Spinal cord (tissue), 10 donors: ENCODE measurements at places on chromosomes 2 and 18. TPM values are rescaled to one million over a fixed set of nuclear protein-coding genes. Genes with fewer than 3 reads are reported as not detected.

DNA sequence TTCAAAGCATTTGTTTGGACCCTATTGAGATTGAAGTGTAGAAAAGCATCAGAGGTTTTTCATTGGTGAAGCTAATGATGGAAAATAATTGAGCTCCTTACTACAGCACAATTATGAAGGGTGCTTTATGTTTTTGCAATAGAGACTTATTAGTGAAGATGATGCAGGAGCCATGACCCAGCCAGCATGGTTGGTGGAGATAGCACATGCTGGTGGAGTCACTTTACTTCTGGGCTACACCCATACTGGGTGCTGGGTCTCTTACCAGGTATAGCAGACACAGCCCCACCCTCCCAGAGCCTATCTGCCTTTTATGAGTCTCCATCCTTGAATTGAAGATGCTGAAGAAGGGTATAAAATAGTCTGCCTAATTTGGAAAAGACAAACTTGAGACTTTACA lies 3.6 kb downstream of the ACP1 start:
- no peak overlapping the region for H3K27ac ChIP-seq
- peaks cover 4% of the 10 kb centered on the region for H3K36me3 ChIP-seq
- no peak for DNase-seq
- no peaks in the 10 kb centered on the region for H3K27me3 ChIP-seq
- H3K4me1 ChIP-seq = peaks cover 13% of the 10 kb centered on the region

DNA sequence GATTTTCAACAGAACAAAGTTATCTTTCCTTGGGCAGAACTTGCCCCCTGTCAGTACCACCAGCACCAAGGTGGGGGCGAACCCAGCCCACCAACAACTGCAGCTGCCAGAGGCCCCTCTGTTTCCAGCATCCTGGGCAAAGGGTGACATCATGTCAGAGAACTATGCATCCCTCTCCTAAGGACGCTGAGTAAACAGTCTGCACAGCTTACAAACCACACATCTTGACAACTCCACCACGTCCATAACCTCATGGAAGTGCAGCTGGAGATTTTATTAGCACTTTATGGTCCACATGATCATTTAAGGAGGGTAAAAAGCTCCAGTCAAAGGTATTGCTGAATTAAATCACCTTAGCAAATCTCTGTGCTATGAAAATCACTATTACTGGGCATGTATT lies 40.4 kb downstream of the PIEZO2 start:
- no peak for DNase-seq
- no peak overlapping the region for H3K4me3 ChIP-seq
- H3K36me3 ChIP-seq = peaks cover 3% of the 10 kb centered on the region
- no peaks in the 10 kb centered on the region for H3K27me3 ChIP-seq
- no peaks in the 10 kb centered on the region for H3K4me1 ChIP-seq

DNA sequence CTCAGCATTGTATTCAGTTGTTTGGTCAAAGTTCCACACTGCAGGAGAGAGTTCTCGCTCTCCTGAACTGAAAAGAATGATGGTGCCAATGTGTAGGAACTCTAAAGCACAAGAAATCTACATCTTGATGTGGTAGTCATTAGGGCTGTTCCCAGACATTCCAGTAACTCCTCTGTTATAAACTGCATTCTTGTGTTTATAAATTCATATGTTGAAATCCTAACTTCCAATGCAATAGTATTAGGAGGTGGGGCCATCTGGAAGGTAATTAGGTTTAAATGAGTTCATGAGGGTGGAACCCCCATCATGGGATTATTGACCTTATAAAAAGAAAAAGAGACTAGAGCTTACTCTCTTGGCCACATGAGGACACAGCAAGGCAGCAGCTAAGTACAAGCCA lies 239.6 kb downstream of the CDH20 start:
- H3K4me3 ChIP-seq = no peak overlapping the region
- H3K36me3 ChIP-seq = no peaks in the 10 kb centered on the region
- DNase-seq = no peak

DNA sequence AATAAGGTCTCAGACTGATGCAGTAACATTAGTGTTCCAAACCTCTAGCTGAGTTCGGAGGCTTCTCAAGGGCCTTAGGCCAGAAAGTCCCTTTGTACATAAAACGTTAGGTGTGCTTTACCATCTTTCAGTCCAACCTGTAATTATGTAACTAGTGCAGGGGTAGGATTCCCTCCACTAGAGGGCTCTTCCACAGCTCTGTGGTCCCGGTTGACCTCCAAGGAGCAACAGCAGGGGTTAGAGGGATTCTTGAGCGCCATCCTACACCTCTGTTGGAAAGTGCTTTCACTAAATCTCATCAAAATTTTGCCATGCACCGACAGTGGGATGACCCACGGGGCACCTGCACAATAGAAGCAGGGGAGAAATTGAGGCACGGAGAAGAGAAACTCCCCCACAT lies 155.8 kb upstream of the LRP1B start:
- DNase-seq = no peak
- no peaks in the 10 kb centered on the region for H3K36me3 ChIP-seq
- no peak overlapping the region for H3K27ac ChIP-seq
- no peak overlapping the region for H3K4me3 ChIP-seq

DNA sequence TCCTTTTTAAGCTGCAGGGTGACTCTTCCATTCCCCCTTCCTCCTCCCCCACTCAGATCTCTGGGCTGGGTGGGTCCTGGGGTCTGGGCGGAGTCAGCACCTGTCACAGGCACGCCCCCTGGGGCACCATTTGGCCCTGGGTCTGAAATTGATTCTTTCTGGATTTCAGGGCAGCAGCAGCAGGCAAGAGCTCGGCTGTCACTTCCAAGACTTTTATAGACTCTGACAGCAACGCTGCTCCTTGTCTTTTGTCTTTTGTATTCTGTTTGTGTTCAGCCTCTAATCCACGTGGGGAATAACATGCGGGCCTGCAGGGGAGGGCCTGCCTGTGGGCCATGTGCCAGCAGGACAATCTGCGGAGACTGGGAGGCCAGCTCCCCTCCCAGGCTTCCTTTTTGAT lies 3.9 kb downstream of the BOD1L2 start:
- no peaks in the 10 kb centered on the region for H3K36me3 ChIP-seq
- no peak overlapping the region for H3K27ac ChIP-seq
- H3K27me3 ChIP-seq = peaks cover 6% of the 10 kb centered on the region

DNA sequence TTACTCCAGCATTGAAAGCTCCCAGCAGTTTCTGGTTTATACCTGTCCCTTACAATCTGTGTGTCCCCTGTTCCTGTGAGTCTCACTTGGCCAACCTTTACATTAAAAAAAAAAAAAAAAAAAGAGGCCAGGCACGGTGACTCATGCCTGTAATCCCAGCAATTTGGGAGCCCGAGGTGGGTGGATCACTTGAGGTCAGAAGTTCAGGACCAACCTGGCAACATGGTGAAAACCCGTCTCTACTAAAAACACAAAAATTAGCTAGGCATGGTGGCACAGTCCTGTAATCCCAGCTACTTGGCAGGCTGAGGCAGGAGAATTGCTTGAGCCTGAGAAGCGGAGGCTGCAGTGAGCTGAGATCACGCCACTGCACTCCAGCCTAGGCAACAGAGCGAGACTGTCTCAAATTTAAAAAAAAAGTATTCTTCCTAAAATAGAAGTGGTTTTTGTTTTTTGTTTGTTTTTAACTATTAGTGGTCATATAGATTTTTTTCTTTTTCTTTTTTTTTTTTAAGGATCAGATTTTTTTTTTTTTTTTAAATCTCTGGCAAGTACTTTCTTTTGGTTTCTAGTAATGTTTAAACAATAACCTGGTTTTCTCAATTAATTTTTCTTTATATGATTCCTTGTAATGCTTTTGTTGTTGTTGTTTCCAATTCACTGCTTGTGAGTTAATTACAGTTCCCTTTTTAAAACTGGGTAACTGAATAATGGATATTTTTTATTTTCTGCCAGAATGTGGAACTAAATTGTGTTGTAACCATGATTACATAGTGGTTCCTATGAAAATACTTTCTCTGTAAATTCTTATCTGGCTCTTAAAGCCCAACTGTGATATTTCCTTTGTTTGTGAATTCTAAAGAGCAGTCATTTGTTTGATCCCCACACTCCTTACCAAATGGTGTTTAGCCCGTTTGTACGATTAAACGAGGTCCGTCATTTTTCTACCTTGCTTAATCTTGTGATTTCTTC lies 116.8 kb downstream of the CTAGE1 start:
- no peak overlapping the region for H3K27ac ChIP-seq
- no peak for DNase-seq
- H3K36me3 ChIP-seq = no peaks in the 10 kb centered on the region
- H3K27me3 ChIP-seq = no peaks in the 10 kb centered on the region
- no peak overlapping the region for H3K4me3 ChIP-seq

GRCh38 chr2:1676091-1676912 lies 68.0 kb downstream of the PXDN start:
- H3K4me1 ChIP-seq = peaks cover 4% of the 10 kb centered on the region
- no peak overlapping the region for H3K4me3 ChIP-seq
- peaks cover 85% of the 10 kb centered on the region for H3K36me3 ChIP-seq

ECEL1 gene
- 23.5 TPM for total RNA-seq

DNA sequence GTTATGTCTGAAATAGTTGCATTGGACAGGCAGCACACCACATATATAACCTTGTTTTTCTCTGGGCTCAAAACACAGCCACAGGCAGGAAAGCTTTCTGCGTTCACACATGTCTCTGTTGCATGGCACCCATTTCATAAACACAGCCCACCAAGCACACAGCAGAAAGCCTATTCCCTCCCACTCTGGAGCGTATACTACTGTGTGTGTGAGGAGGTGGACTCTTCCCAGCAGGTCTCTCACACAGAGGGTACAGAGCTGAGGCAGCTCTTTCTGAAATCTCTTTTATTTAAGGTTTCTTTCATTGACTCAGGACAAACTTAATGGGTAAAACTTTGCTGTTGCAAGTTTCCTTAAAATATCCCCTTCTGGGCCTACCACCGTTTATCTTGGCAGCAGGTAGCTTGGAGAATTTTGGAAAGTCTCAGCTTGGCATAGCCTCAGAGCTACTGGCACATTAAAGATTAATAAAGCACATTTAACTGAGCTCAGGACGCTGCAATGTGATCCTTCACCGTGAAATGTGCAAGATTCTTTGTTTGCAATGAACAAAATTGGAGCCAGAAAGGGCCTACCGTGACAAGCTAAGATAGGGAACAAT lies 105.1 kb upstream of the NCKAP5 start:
- no peak overlapping the region for H3K4me3 ChIP-seq
- peak overlapping the region; percentile 85 for H3K27ac ChIP-seq
- no peak for DNase-seq
- no peaks in the 10 kb centered on the region for H3K36me3 ChIP-seq

HES6 gene
- total RNA-seq = 22.3 TPM

LRRC30 gene
- not detected for total RNA-seq

TTC32 gene
- total RNA-seq = 10.7 TPM

DNA sequence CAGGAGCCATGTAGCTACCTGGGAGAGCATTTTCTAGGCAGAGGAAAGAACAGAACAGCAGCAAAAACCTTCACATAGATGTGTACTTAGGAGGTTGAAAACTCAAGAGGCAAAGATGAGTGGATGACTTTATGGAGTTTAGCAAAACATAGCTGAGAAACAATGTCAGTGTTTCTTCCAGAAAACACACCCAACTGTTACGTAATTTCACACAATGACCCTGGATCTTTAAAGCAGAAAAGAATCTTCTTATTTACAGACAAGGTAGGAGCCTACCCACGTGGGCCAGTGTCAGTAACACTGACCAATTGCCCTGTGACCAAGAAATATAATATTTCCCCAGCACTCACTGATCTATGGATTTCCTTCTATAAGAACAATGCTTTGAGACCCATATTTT lies 254.6 kb downstream of the CDH20 start:
- H3K4me3 ChIP-seq = no peak overlapping the region
- no peaks in the 10 kb centered on the region for H3K27me3 ChIP-seq
- H3K4me1 ChIP-seq = no peaks in the 10 kb centered on the region

GRCh38 chr18:9594823-9595596 lies 19.3 kb downstream of the PPP4R1 start:
- H3K27ac ChIP-seq = no peak overlapping the region
- peaks cover 9% of the 10 kb centered on the region for H3K36me3 ChIP-seq
- DNase-seq = no peak
- no peaks in the 10 kb centered on the region for H3K4me1 ChIP-seq
- H3K27me3 ChIP-seq = no peaks in the 10 kb centered on the region

POTEE gene
- 0.40 TPM for total RNA-seq

FAM237A gene
- not detected for total RNA-seq

- H3K27ac ChIP-seq = no peak overlapping the region
- no peak overlapping the region for H3K4me3 ChIP-seq
- H3K4me1 ChIP-seq = no peaks in the 10 kb centered on the region
- H3K36me3 ChIP-seq = no peaks in the 10 kb centered on the region
- no peak for DNase-seq
Measured at GRCh38 chr18:6543330-6543908, 128.7 kb upstream of the L3MBTL4 start.

GRCh38 chr2:144583381-144583729 lies 63.4 kb upstream of the ZEB2 start:
- peaks cover 4% of the 10 kb centered on the region for H3K4me1 ChIP-seq
- DNase-seq = no peak
- H3K36me3 ChIP-seq = no peaks in the 10 kb centered on the region
- no peaks in the 10 kb centered on the region for H3K27me3 ChIP-seq
- no peak overlapping the region for H3K27ac ChIP-seq

- no peak overlapping the region for H3K4me3 ChIP-seq
- no peaks in the 10 kb centered on the region for H3K4me1 ChIP-seq
- H3K27ac ChIP-seq = no peak overlapping the region
- no peaks in the 10 kb centered on the region for H3K27me3 ChIP-seq
- DNase-seq = no peak
- no peaks in the 10 kb centered on the region for H3K36me3 ChIP-seq
Measured at GRCh38 chr2:181309586-181309985, 147.6 kb upstream of the ITGA4 start.

DNA sequence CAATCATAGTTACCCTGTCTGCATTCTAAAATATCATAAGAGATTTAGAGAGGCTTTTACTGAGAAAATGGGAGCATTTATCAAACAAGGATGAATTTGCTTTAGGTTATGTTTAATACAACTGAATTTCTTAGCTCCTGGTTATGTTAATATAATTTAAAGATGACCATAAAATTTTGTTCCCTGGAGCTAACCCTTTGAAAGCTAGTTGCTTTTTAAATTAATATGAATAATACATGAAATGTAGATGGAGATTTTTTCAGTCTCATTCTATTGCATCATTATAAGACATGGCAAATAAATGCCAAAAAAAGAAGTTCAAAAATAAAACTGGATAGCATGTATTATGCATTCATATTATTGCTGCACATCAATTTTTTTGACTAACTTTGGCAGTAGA lies 344.1 kb upstream of the NXPH2 start:
- H3K4me3 ChIP-seq = no peak overlapping the region
- H3K36me3 ChIP-seq = no peaks in the 10 kb centered on the region
- no peaks in the 10 kb centered on the region for H3K4me1 ChIP-seq
- no peak overlapping the region for H3K27ac ChIP-seq
- DNase-seq = no peak

DNA sequence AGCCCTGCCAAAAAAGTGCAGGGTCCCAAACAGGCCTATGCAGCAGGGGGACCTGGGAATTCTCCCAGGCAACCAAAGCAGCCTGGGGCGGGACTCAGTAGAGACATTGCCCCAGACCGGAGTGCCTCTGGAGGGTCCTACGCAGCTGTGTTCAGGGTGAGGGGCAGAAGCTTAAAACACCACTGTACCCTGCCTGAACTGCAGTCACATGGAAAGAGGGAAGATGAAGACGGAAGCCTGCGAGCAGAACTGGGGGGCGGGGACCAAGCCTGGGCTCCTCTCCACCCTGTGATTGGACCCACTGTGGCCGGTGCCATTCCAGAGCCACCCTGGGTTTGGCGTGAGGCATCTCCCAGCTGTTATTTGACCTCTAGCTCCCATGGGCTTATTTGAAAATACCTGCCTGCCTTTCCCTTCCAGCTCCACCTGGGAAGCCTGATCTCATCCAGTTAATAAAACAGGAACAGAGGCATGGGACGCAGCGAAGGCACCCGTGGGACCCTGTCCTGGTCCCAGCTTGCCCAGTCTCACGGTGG lies 183.1 kb downstream of the SMAD2 start:
- H3K4me3 ChIP-seq = no peak overlapping the region
- no peak overlapping the region for H3K27ac ChIP-seq
- peaks cover 10% of the 10 kb centered on the region for H3K27me3 ChIP-seq

KCMF1 gene
- 49.0 TPM for total RNA-seq
